Activated gamma-delta T cell (primary cell): ENCODE measurements at places on chromosomes 5 and 9.

GRCh38 chr9:29659014-29659413, 2085.7 kb upstream of the C9orf72 start:
- no peak for DNase-seq

DNA sequence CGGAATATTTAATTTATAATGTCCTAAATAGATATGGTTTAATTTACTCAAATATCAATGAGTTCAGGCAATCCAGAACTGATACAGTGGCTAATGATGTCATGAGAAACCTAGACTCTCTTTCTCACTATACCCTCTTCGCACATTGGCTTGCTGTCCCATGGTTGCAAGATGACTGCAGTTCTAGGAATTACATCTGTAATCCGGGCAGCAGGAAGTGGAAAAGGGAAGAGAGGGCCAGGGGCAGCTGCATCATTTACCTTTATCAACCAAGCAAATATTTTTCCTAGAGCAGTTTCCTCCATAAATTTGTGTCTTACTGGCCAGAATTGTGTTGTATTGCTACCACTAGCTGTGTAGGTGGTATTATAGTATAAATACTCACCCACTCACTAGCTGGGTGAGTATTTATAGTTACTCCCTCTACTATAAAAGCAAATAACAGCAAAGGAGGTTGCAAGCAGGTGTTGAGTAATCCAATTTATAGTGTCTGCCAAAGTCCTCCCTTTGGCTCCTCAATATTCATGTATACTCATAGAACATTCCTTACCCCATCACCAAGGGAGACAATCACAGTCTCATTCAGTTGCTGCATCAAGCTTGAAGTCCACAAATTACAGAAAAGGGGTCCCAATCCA, 168.8 kb downstream of the DROSHA start:
- no peak for DNase-seq

- no peak for DNase-seq
Observed at GRCh38 chr9:116365056-116365471, 211.5 kb downstream of the PAPPA start.

GRCh38 chr5:91229031-91229727, 153.9 kb downstream of the ARRDC3 start:
- no peak for DNase-seq

GRCh38 chr5:88555674-88556073, 287.0 kb upstream of the TMEM161B start:
- DNase-seq = no peak

DNA sequence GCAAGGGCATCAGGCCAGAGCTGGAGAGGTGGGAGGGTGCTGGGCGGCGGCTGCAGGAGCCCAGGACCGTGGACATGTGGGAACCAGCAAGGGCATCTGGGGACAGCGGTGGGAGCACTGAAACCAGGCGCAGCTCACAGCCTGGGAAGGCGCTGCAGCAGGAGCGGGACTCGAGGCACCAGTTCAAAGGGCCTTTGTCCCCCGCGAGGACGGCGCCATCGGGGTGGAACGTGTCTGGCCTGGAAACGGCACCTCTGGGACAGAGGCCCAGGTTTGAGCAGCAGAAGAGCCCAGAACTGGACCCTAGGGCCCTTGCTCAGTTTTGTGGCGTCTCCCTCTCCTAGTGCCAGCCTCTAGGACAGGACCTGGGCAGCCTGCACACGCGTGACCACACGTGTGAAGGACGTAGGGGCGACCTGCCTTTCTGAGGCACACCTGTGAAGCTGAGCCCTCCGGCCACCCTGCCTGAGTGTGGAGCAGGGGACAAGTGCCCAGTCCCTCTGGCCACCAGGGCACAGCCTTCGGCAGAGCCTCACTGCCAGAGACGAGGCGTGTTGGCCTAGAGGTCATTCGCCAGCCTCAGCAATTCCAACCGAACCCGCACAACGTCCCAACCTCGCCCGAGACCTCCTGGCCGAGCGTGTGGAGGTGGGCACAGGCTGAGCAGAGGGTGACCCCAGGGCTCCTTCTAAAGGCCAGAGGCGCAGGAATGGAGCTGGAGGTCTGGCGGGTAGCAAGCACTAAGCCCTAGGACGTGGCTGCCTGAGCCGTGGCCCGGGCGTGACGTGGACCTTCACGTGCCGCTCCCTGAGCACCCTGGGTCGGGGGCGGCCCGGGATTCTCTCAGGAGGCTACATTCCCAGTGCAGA, 2.2 kb upstream of the TMEM210 start:
- DNase-seq = no peak

GRCh38 chr5:135382106-135382790, 16.8 kb downstream of the MACROH2A1 start:
- no peak for DNase-seq

DNA sequence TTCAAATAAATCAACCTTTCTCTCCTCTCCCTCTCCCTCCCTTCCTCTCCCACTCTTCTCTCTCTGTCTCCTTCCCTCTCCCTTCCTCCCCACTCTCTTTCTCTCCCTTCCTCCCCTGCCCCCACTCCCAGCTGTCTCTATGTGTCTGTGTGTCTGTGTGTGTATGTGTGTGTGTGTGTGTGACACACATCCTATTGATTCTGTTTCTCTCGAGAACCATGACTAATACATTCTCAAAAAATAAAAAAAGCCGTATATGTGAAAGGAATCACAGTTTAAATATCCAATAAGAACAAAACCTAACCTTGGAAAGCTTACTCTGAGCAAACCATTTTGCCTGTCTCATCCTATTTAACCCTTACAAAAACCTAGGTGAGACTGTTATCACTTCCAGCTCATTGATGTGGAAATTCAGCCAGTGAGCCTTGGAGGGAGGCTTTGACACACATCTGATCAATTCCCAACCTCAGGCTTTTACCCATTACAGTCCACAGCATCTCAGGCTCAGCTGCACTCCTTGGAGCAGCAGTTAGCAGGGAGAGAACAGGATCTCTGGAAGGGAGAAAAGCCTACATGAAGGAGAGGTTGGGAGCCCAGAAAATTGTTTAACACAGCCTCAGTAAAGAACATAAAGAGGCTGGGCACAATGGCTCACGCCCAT, 8.3 kb downstream of the HSD17B3 start:
- DNase-seq = no peak

DNA sequence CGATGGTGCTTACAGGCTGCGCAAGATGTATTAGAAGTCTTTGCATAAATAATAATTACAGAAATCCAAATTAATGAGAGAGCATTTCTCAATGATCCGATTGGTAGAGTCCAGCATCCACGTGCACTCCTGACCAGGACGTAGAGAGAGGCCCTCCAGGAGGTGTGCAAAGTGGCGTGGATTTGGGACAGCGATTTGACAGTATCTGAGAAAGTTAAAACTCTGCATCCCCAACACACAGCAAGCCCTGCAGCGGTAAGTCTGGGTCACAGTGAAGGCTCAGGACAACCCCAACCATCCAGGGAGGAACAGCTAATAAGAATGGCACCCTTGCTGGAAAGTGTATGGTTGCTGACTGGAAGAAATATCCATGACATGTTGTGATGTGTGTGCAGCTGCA, 180.2 kb downstream of the AUH start:
- DNase-seq = no peak

DNA sequence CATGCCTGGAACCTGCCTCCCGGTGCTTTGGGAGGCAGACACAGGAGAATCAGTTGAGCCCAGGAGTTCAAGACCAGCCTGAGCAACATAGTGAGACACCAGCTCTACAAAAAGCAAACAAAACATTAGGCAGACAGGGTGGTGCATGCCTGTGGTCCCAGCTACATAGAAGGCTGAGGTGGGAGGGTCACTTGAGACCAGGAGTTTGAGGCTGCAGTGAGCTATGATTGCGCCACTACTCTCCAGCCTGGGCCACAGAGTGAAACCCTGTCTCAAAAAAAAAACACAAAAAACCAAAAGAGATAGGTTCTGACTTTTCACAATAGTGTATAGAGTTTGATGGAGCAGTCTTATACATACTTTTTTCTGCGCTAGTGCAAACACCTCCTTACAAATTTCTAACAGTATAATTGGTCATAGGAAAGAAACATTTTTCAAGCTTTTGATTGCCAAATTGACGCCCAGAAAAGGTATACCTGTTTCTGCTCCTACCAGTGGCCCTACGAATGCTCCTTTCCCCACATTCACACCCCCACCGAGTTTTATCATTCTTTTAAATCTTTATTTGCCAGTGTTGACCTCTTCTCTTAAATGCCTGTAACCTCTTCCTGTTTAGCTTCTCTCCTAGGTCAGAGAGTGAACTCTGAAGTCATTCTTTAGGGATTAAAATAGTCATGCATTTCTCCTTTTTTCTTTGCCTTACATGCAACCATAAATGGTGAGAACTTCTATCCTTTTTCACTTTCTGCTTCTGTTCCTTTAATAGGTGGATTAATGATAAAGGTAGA, 7.5 kb downstream of the DOCK8 start:
- DNase-seq = no peak

DNA sequence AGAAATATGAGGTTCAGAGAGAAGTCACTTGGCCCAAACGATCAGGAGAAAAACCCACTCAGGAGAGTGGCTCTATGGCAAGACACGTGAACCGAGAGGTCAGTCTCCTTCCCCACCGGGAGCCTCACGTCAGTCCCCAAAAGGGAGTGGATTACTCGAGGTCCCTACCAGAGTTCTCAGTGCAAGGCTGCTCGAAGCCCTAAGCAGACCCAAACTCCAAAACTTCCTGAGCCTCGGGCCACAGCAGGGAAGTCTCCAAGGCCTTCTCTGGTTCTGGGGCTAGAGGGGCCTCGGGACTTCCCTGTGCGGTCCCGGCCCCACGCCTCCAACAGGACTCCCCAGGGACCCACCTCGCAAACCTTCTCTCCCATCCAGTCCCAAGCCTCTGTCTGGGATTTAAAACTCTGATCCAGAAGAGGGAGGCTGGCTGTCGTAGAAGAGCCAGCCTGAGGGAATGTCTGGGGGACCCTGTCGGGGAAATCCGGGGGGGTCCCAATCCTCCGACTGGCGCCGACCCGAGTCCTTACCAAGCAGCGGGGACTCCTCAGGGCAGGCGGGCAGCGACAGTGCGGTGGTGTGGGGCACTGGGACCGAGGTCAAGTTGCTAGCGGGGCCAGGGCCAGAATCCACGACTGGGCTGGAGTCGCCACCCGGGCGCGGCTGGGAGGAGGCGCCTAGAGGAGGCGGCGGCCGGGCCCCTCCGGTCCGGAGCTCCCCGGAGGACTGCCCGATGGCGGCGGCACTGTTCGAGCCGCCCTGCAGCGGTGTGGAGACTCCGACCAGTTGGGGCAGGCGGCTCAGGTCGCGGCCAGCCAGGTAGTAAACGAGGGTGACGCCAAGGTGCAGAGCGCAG, 679 bp downstream of the B4GALT1 start:
- peak; percentile 42 for DNase-seq

DNA sequence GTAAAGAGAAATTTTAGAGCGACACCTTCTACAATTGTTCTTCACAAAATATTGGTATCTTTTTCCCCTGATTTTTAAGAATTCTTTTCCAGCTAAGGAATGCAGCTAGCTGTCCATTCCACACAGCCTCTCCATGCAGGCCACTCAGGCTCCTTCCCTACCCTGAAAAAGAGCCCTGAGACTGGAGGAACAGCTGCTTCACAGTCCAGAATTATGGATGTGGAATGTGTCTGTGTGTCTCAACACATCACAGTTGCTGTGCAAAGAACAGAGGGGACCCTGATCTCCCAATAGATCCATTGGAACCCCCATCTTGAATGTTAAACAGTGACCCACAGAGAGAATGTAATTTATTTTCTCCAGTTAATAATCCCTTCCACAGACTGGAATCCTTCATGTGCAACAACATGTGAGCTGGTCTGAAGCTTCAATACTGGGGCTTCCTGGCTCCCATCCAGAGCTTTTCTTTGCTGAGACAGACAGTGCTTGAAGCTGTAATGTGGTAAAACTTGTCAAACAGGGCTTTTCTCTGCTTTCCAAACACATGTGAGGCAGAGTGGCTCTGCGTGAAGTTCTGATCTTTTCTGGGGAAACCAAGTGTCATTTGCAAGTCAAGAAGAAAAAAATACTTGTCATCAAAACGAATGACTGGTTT, 53.3 kb upstream of the SMC5 start:
- no peak for DNase-seq

DNA sequence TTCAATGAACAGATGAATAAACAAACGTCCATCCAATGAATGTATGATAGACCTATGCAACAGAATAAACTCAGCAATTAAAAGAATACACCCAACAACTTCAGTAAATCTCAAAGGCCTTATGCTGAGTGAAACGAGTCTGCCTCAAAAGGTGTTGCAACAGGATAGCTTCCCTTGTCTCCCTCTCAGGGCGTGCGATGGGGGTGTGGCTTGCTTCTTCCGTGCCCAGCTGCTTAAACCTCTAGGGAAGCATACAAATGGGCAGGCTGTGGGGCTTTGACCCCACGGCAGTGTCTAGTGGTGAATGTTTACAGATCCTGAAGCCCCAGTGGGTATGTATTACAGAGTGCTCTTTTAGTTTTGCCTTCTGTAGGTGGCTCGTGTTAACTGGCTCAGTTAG, 87.0 kb upstream of the CCL21 start:
- no peak for DNase-seq

DNA sequence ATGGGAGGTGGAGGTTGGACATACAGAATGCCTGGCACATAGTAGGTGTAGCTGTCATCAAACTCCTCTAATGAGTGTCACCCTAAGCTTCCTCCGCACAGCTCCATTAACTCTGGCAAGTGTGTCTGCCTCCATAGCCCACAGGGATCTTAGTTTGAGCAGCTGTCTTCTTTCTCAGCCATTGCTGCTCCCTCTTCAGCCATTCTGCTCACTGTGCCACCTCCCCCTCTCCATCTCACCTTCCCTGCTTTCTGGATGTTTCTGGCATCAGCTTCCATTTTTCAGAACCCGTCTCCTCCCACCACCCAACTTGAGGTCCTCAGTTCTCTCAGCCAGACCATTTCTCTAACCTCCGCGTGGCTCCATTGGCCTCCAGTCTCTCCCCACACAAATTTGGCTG, 13.3 kb upstream of the GLIS3 start:
- no peak for DNase-seq

DNA sequence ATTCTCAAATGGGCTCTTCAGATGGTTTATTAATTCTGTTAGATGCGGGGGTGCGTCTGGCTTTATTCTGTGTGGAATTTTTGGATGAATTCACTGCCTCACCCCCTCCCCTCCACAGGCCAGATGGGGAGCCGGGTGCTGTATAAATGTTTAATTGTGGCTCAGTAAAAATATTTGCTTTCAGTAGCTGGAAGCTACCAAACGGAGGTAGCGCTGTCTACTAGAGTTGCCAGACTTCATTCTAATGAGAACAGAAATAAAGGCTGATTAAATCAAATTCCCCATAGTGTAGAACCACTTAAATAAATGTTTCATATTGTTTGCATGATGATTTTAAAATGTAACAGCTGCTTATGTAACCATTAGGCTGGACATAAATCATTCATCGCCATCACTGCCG, 34.5 kb upstream of the KCNMB1 start:
- no peak for DNase-seq

- DNase-seq = no peak
Observed at GRCh38 chr9:126822278-126822677, 17.4 kb downstream of the ZBTB43 start.

DNA sequence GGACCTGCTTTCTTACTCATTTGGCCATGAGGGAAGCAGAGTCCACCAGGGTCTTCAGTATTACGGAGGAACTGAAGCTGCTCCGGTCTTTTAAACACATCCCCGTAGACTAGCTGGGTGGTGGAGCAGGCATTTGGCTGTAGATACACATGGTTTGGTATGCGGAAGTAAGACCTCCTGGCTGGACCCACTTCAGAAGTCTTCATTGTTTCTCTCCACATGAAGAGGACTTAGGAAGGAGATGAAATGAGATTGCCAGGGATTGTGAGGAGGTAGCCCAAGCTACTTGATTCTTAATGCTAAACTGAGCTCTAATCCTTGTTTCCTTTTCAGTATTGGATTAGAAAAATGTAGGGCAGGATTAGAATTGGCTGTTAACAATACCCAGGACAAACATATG, 32.9 kb downstream of the STXBP1 start:
- no peak for DNase-seq

- no peak for DNase-seq
Observed at GRCh38 chr9:16526380-16526779, 344.1 kb downstream of the BNC2 start.

GRCh38 chr5:72818866-72819534, 2.5 kb downstream of the TNPO1 start:
- no peak for DNase-seq
